ENCODE measurements at places on chromosomes 16 and 17. TPM values are rescaled to one million over a fixed set of nuclear protein-coding genes. Genes with fewer than 3 reads are reported as not detected.

TMC7 gene
- total RNA-seq, result 4.3 TPM

TP53TG3 gene
- total RNA-seq, result not detected

IL17C gene
- total RNA-seq, result 0.29 TPM

ENPP7 gene
- not detected for total RNA-seq

LLGL2 gene
- total RNA-seq, result 90.4 TPM

KRTAP4-6 gene
- not detected for total RNA-seq

GSPT1 gene
- total RNA-seq, result 173 TPM

CRHR1 gene
- 0.52 TPM for total RNA-seq

PPM1E gene
- 7.1 TPM for total RNA-seq

GRCh38 chr16:4160658-4161430 is 44.6 kb upstream of the ADCY9 start:
- no peaks in the 10 kb centered on the region for H3K27me3 ChIP-seq
- no peaks in the 10 kb centered on the region for H3K36me3 ChIP-seq
- H3K4me3 ChIP-seq, result no peak overlapping the region

GRCh38 chr17:77316191-77316641 is 175.4 kb downstream of the SEC14L1 start:
- H3K4me3 ChIP-seq, result peak overlapping the region; percentile 43
- H3K36me3 ChIP-seq, result peaks cover 6% of the 10 kb centered on the region
- peak; percentile 80 for DNase-seq
- H3K27me3 ChIP-seq, result no peaks in the 10 kb centered on the region
- H3K4me1 ChIP-seq, result peaks cover 4% of the 10 kb centered on the region
- H3K27ac ChIP-seq, result no peak overlapping the region

GRCh38 chr16:89385712-89386111 is 104.6 kb downstream of the ANKRD11 start:
- H3K27me3 ChIP-seq, result no peaks in the 10 kb centered on the region
- H3K27ac ChIP-seq, result no peak overlapping the region
- H3K4me3 ChIP-seq, result no peak overlapping the region
- no peak for DNase-seq

GRCh38 chr16:53232826-53233529 is 178.2 kb downstream of the CHD9 start:
- no peaks in the 10 kb centered on the region for H3K4me1 ChIP-seq
- H3K4me3 ChIP-seq, result no peak overlapping the region
- peaks cover 74% of the 10 kb centered on the region for H3K36me3 ChIP-seq

- no peak overlapping the region for H3K4me3 ChIP-seq
- peaks cover 10% of the 10 kb centered on the region for H3K4me1 ChIP-seq
- no peak for DNase-seq
- no peak overlapping the region for H3K27ac ChIP-seq
These were observed 5.7 kb downstream of the ARHGAP44 start for GRCh38 chr17:12794919-12795532.

- no peaks in the 10 kb centered on the region for H3K4me1 ChIP-seq
- DNase-seq, result no peak
- H3K4me3 ChIP-seq, result peak overlapping the region; percentile 68
- peaks cover 4% of the 10 kb centered on the region for H3K27me3 ChIP-seq
These were observed 817 bp downstream of the ITGB4 start for GRCh38 chr17:75722076-75722475.

- peaks cover 5% of the 10 kb centered on the region for H3K36me3 ChIP-seq
- no peak overlapping the region for H3K27ac ChIP-seq
- H3K4me1 ChIP-seq, result peaks cover 6% of the 10 kb centered on the region
These were observed 14.2 kb upstream of the CD300A start for GRCh38 chr17:74452033-74452840.

- no peak overlapping the region for H3K27ac ChIP-seq
- H3K27me3 ChIP-seq, result no peaks in the 10 kb centered on the region
- H3K36me3 ChIP-seq, result no peaks in the 10 kb centered on the region
- H3K4me3 ChIP-seq, result no peak overlapping the region
- H3K4me1 ChIP-seq, result no peaks in the 10 kb centered on the region
- no peak for DNase-seq
These were observed 181.1 kb downstream of the CCDC182 start for GRCh38 chr17:57563958-57564357.

DNA sequence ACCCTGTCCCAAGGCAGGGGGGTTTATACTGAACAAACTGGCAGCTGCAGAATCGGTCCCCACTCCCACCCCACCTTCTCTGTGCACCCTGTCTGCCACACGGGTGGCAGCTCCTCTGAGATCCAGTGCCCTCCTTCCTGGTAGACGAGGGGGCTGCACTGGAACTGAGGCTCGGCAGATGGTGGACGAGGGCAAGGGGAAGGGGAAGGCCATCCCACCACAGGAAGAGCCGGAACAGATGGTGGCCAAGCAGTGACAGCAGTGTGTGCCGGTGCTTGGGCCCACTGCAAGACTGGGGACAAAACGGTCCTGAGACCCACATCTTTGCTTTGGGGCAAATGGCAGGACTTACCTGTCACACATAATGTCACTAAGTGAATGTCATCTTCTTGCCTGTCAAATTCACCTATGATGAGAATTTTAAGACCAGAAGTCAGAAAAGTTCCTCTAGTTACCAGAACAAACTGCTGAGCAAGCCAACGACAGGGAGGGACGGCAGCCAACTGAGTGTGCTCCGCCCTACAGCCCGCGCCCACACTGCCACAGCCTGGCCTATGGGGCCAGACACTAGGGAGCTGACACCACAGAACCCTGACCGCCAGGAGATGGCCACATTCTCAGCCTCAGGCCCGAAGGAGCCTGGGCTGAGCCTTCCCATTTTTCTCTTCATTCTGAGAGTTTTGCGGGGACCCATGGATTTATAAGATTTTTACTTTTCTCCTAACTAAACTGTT is 14.4 kb downstream of the NTAN1 start:
- no peaks in the 10 kb centered on the region for H3K27me3 ChIP-seq
- no peaks in the 10 kb centered on the region for H3K4me1 ChIP-seq
- no peak overlapping the region for H3K4me3 ChIP-seq
- peaks cover 68% of the 10 kb centered on the region for H3K36me3 ChIP-seq

GRCh38 chr17:56777859-56778258 is 55.9 kb downstream of the C17orf67 start:
- H3K27ac ChIP-seq, result no peak overlapping the region
- no peak for DNase-seq
- no peak overlapping the region for H3K4me3 ChIP-seq
- H3K4me1 ChIP-seq, result no peaks in the 10 kb centered on the region
- no peaks in the 10 kb centered on the region for H3K27me3 ChIP-seq

DNA sequence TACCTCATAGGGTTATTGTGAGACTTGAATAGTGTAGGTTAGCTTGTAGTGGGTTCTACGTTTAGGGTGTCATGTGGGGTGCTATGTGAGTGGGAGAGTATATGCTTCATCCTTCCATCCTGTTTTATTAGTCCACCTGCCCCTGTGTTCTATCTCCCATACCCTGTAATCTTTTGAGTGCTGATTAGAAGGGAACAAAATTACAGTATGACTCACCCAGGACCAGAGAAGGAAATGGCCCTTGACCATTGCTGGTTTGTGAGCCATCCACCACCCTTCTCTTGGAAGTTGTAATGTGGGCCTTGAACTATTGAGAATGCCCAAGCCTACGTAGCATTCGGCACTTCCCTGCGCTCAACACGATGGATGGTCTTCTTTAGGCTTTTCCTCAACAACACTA is 17.1 kb downstream of the SAP30BP start:
- H3K4me3 ChIP-seq, result no peak overlapping the region
- no peaks in the 10 kb centered on the region for H3K4me1 ChIP-seq
- no peak for DNase-seq
- H3K27ac ChIP-seq, result no peak overlapping the region

DNA sequence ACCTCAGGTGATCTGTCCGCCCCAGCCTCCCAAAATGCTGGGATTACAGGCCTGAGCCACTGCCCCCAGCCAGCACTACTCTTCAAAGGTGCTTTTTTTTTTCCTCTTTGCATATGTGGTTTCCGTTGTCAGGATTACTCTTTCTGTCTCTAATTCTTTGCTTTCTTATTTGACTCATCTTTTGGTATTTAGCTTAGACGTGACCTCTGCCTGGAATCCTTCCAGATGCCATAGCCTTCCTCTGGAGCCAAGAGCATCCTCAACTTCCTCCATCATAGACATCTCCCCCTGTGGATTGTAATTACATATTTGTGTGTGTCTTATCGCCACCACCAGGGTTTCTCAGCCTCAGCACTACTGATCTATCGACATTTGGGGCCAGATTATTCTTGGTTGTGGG is 84.4 kb upstream of the XYLT1 start:
- H3K4me3 ChIP-seq, result no peak overlapping the region
- H3K27me3 ChIP-seq, result no peaks in the 10 kb centered on the region
- no peaks in the 10 kb centered on the region for H3K36me3 ChIP-seq
- H3K27ac ChIP-seq, result no peak overlapping the region
- no peaks in the 10 kb centered on the region for H3K4me1 ChIP-seq
- no peak for DNase-seq

- H3K27ac ChIP-seq, result no peak overlapping the region
- H3K36me3 ChIP-seq, result no peaks in the 10 kb centered on the region
- peaks cover 15% of the 10 kb centered on the region for H3K4me1 ChIP-seq
- DNase-seq, result no peak
- no peaks in the 10 kb centered on the region for H3K27me3 ChIP-seq
These were observed 115.1 kb upstream of the CCL2 start for GRCh38 chr17:34140006-34140405.

- no peaks in the 10 kb centered on the region for H3K27me3 ChIP-seq
- no peak overlapping the region for H3K4me3 ChIP-seq
- H3K4me1 ChIP-seq, result no peaks in the 10 kb centered on the region
- peak; percentile 58 for DNase-seq
These were observed 309.9 kb upstream of the ASIC2 start for GRCh38 chr17:33602981-33603380.

DNA sequence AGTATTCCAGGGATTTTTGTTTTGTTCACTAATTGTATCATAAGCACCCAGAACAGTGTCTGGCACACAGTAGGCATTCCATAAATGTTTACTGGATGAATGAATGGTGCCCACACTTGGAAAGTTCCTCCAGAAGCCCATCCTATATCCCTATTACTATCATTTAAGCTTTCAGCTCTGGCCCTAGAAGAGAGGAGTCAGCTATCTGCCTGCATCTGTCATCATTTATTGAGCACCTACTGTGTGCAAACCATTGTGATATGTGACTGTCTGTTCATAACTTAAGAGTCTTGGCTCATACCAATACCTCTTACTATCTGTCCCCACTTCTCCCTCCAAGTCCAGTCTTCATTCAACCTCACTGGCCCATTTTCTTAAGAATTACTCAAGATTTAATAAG is 20.1 kb upstream of the SP6 start:
- peaks cover 7% of the 10 kb centered on the region for H3K27me3 ChIP-seq
- H3K4me1 ChIP-seq, result peaks cover 7% of the 10 kb centered on the region
- DNase-seq, result no peak
- no peak overlapping the region for H3K27ac ChIP-seq

DNA sequence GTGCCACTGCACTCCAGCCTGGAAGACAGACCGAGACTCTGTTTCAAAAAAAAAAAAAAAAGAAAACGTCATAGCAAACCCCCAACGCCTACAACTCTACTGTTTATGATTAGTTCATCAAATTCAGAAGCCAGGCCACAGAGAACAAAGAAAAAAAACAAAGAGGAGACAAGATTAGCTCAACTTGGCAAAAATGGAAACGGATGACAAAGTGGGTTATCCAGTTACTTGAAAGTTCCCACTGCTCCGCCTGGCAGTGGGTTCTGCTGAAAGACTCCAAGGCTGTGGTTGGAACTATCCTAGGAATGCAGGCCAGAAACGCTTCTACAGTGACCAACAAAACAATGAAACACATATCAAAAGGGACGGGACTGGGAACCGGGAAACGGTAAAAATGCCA is 53.1 kb downstream of the MRM3 start:
- H3K36me3 ChIP-seq, result peaks cover 10% of the 10 kb centered on the region
- DNase-seq, result peak; percentile 74
- no peak overlapping the region for H3K4me3 ChIP-seq

GRCh38 chr17:8698162-8698971 is 46.3 kb downstream of the CCDC42 start:
- no peaks in the 10 kb centered on the region for H3K27me3 ChIP-seq
- H3K4me3 ChIP-seq, result no peak overlapping the region
- DNase-seq, result no peak
- no peak overlapping the region for H3K27ac ChIP-seq

- H3K27me3 ChIP-seq, result no peaks in the 10 kb centered on the region
- H3K4me1 ChIP-seq, result no peaks in the 10 kb centered on the region
- H3K4me3 ChIP-seq, result no peak overlapping the region
- no peak for DNase-seq
- no peaks in the 10 kb centered on the region for H3K36me3 ChIP-seq
These were observed 217.3 kb upstream of the ERCC4 start for GRCh38 chr16:13702614-13703013.

DNA sequence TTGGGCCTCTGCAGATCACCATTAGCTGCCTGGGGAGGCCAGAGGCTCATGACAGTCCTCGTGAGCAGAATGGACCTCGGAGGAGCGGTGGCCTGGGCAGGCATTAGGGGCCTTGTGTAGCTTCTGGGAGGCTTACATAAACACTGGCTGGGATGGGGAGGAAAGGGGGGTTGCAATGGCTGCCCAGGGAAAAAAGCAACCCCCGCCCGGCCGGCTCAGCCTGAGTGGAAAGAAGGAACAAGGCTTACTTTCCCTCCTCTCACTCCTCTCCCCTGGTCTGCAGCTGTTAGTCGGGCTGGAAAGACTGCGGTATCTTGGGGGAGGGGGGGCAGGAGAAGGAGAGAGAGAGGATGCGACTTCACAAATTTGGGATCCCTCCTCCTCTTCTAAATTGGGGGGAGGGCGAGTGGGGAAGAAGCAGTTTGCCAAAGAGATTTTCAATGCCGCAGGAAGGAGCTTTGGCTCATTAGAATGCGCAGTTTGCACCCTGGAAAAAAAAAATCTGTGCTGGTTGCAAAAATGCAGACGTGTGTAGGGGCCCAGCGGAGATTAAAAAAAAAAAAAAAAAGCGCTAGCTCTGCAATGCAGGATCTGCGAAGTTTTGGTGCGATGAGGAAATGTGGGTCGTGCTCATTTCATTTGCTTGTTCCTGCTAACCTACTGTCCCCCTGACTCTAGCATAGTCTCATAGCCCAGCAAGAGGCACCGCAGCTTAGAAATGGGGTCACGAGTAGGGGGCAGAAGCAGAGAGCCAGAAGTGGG is 6.6 kb upstream of the NR1D1 start:
- peak; percentile 46 for DNase-seq
- H3K27ac ChIP-seq, result no peak overlapping the region
- no peaks in the 10 kb centered on the region for H3K36me3 ChIP-seq
- peaks cover 27% of the 10 kb centered on the region for H3K4me1 ChIP-seq
- H3K4me3 ChIP-seq, result no peak overlapping the region
- peaks cover 2% of the 10 kb centered on the region for H3K27me3 ChIP-seq

- no peaks in the 10 kb centered on the region for H3K27me3 ChIP-seq
- DNase-seq, result no peak
- H3K27ac ChIP-seq, result no peak overlapping the region
- H3K4me1 ChIP-seq, result no peaks in the 10 kb centered on the region
- no peak overlapping the region for H3K4me3 ChIP-seq
These were observed 17.7 kb downstream of the ITGAL start for GRCh38 chr16:30490210-30490609.

GRCh38 chr17:75241996-75242460 is 19.4 kb downstream of the GGA3 start:
- H3K4me3 ChIP-seq, result no peak overlapping the region
- no peaks in the 10 kb centered on the region for H3K4me1 ChIP-seq
- no peak for DNase-seq
- no peak overlapping the region for H3K27ac ChIP-seq

- DNase-seq, result no peak
- no peaks in the 10 kb centered on the region for H3K36me3 ChIP-seq
- no peaks in the 10 kb centered on the region for H3K27me3 ChIP-seq
These were observed 200.6 kb upstream of the CIBAR2 start for GRCh38 chr16:85312642-85313525.

GRCh38 chr17:82860606-82861392 is 21.0 kb upstream of the ZNF750 start:
- no peak overlapping the region for H3K27ac ChIP-seq
- H3K27me3 ChIP-seq, result no peaks in the 10 kb centered on the region
- H3K4me1 ChIP-seq, result no peaks in the 10 kb centered on the region
- H3K36me3 ChIP-seq, result peaks cover 11% of the 10 kb centered on the region
- DNase-seq, result no peak

Data from H9 (cell line).